Activated CD8-positive, alpha-beta memory T cell treated with anti-CD3 and anti-CD28 coated beads for 1 hour (primary cell): ENCODE measurements at places on chromosomes 3 and 15.

GRCh38 chr3:173548261-173548660 is 150.7 kb downstream of the NLGN1 start:
- DNase-seq = no peak

DNA sequence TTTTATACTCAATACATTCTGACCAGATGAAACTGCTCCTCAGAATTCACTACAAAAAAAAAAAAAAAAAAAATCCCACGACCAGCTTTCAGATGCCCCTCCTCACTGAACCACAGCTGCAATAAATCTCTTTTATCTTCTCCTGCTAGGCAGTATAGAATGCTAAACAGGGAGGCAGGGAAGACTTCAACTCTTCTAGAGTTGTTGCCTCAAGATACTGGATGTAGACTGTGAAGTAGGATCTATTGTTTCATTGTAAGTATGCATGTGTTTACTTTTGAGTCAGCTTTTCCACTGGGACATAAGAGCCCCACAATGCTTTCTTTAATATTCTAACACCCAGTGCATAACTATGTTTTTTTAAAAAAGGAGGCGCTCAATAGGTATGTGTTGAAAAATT is 401.4 kb downstream of the TBL1XR1 start:
- no peak for DNase-seq

DNA sequence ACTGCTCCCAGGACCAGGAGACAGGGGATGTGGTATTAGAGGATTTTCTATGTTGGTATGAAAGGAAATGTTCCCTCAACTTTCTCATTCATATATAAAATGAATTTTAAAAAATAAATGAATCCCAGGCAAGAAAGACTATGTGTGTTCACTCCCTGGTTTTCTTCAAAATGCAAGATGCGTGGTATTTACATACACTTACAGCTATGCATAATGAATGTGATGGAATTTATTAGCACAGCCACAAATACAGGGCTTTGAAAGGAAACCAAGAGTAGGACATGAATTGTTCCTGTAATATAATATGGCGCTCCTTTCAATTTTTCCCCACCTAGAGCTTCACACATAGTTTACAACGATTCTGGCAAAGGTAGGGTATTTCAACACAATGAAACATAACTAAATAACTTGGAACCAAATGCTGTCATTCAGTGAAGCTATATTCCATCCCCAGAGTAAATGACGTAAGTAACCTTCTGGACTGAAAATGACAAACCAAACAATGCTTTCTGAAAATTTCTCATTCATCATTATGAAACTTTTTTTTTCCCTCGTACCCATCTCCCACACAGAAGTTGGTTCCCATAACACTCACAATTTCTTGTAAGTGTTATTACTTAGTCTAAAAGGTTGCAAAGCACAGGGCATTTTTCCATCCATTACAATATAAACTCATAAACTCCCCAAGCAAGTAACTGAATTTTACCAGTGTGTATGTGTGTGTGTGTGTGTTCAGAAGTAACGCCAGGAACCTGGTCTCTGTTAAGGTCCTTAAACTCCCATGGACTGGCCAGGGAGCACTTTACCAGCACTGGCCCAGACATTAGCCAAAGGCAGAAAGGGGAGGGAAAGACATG is 41.8 kb downstream of the CBLB start:
- no peak for DNase-seq

GRCh38 chr3:73399106-73399505 is 225.6 kb downstream of the PDZRN3 start:
- no peak for DNase-seq

- DNase-seq = no peak
These were observed 16.0 kb downstream of the ARMC8 start for GRCh38 chr3:138202945-138203701.

DNA sequence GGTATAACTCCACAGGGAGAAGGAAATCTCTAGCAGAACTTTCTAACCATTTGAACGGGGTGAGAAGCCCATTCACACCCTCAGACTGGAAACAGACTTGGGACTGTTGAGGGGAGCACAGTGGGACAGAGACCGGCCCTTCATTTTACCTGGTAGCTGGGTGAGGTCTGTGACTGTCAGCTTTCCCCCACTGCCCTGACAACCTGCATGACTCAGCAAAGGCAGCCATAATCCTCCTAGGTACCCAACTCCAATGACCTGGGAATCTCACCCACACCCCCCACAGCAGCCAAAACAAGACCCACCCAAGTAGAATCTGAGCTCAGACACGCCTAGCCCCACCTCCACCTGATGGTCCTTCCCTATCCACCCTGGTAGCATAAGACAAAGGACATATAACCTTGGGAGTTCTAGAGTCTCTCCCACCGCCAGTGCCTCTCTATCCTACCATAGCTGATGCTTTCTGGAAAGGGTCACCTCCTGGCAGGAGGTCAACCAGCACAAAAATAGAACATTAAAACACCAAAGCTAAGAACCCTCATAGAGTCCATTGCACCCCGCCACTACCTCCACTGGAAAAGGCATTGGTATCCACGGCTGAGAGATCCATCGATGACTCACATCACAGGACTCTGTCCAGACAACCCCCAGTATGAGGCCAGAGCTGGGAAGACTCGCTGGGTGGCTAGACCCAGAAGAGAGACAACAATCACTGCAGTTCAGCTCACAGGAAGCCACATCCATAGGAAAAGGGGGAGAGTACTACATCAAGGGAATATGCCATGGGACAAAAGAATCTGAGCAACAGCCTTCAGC is 28.0 kb downstream of the SENP7 start:
- no peak for DNase-seq

DNA sequence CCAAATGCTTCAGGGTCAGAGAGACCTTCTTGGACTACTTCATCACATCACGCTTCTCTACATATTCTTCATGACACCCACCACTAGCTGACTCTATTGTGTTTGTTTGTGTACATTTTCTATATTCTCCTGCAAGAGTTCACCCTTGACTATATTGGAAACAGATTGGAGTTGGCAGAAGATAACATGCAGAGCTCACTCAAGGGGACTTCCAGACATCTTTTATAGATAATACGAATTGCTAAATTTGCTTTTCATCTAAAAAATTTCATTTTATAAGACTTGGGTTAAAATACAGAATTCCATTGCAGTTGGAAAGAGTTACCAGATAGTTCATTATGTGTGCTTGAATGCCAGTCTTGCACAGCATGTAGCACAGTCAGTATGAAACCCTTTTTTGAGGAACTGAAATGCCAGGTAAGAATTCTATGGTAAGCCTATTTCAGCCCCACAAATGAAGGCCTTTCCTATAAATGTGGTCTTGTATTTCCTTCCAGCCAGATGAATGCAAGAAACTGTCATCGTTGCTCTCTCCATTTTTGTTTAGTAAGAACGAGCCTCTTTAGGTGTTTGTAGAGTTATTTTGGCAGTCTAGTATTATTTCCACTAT is 177.6 kb downstream of the GHSR start:
- no peak for DNase-seq

DNA sequence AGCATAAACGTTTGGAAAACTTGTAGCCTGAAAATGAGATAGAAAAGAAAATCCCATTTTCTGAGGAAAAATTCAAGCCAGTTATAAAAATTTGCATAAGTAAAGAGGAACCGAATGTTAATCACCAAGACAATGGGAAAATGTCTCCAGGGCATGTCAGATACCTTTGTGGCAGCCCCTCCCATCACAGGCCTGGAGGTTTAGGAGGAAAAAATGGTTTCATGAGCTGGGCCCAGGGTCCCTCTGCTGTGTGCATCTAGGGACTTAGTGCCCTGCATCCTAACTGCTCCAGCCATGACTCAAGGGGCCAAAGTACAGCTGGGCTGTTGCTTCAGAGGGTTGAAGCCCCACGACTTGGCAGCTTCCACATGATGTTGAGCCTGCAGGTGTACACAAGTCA is 153.1 kb downstream of the TAFA4 start:
- DNase-seq = no peak
